GM12878 (cell line): ENCODE measurements at places on chromosomes 12 and 14. TPM values are rescaled to one million over a fixed set of nuclear protein-coding genes. Genes with fewer than 3 reads are reported as not detected.

PTPRR gene
- total RNA-seq = 0.15 and 0.27 TPM in 2 replicates

CMA1 gene
- total RNA-seq = not detected in 2 replicates

GRCh38 chr12:97503073-97503855 is 40.7 kb downstream of the RMST start:
- no peak for DNase-seq

DNA sequence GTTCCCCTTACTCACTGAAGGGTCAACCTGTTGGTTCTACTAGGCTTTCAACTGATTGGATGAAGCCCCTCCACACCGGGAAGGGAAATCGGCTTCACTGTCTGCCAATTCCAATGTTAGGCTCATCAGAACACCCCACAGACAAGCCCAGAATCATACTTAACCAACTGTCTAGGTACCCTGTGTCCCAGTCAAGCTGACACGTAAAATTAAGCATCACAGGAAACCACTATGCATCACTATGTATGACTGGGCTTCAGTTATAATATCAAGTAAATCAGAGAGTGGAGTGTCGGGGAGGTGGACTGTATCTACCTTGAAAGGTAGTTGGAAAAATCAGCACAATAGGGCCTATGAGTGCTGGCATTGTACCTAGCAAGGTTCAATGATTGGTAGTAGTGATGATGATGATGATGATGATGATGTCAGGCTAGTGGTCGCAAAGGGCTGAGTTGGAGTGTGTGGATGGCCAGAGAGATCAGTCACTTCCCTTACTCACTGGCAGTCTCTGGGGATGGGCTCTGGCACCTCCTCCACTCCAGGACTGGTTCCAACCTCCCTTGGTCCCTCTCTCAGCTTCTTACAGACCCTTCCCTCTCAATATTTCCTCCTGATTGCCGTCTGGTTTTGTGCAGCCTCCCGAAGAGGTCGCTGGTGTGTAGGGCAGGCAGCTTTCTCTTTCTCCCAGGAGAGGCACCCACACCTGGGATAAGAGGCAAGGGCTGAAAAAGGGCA is 3.3 kb upstream of the ATG101 start:
- no peak for DNase-seq
